CD4-positive, CD25-positive, alpha-beta regulatory T cell (primary cell): ENCODE measurements at places on chromosomes 13 and 19. TPM values are rescaled to one million over a fixed set of nuclear protein-coding genes. Genes with fewer than 3 reads are reported as not detected.

HCN2 gene
- total RNA-seq, result 1.2 TPM

- H3K4me3 ChIP-seq, result no peak overlapping the region
- no peak for DNase-seq
- H3K27ac ChIP-seq, result no peak overlapping the region
- H3K36me3 ChIP-seq, result peaks cover 11% of the 10 kb centered on the region
- no peaks in the 10 kb centered on the region for H3K27me3 ChIP-seq
These were observed 9.7 kb downstream of the BCKDHA start for GRCh38 chr19:41407271-41407670.

TSHZ3 gene
- total RNA-seq, result 2.5 TPM

GRCh38 chr13:98111168-98112098, 31.5 kb upstream of the FARP1 start:
- no peak overlapping the region for H3K27ac ChIP-seq
- no peaks in the 10 kb centered on the region for H3K27me3 ChIP-seq
- no peaks in the 10 kb centered on the region for H3K36me3 ChIP-seq
- DNase-seq, result no peak
- H3K4me1 ChIP-seq, result no peaks in the 10 kb centered on the region

DNA sequence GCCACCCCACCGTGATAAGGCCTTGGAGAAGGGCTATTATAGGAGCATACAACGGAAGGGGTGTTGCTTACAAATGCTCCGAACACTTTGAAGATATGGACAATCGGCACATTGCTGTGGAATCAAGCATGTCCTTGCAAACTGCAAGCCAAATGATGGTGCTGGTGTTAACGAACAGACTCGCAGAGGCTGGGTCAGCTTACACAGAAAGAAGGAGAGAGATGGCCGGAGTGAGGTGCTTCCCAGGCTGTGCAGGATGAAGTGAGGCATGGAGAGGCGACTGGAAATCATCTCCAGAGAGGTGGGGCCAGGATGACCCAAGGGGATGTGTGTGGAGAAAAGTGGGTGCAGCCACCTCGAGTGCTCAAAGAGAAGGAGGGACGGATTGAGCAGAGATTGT, 42.2 kb downstream of the HSPH1 start:
- H3K4me1 ChIP-seq, result no peaks in the 10 kb centered on the region
- H3K36me3 ChIP-seq, result no peaks in the 10 kb centered on the region
- peaks cover 13% of the 10 kb centered on the region for H3K27me3 ChIP-seq
- no peak overlapping the region for H3K4me3 ChIP-seq
- no peak overlapping the region for H3K27ac ChIP-seq

SIGLEC8 gene
- not detected for total RNA-seq

F7 gene
- not detected for total RNA-seq

DNA sequence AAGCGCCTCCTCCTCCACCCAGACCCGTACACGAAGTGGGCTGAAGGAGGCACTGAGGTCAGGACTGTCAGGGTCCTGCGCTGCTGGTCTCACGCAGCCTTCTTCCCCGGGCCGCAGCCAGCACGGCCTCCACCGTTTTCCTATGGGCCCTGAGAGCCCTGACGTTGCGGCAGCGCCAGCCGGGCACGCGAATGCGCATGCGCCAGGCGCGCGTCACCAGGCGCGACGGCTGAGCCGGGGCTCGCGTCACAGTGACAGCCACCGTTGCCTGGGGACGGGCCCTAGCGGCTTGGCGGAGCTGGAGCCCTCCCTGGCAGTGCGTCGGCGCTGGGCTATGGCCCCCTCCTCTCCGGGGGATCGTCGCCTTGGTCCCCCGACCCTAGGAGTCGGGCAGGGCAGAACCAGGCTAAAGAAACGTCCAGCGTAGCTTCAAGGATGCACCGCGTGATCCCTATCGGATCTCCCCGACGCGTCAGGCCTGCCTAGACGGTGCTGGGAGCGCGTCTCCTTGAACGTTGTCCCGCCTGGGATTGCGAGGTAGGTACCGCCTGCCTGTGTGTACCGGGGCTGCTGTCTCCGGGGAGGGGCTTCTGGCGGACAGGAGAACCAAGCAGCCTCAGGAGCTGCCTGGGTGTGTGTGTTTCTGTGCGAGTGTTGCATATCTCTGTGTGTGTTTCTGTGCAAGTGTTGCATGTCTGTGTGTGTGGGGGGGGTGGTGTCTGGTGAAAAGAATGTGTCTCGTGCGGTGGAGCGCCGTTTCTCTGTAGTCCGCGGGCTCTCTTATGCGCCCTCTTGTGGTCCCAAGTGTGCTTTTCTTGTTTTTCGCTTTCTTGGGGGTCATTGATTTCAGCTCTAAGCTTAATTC, 43.2 kb downstream of the ZNF571 start:
- H3K4me3 ChIP-seq, result peak overlapping the region; percentile 59
- H3K4me1 ChIP-seq, result no peaks in the 10 kb centered on the region
- no peaks in the 10 kb centered on the region for H3K27me3 ChIP-seq
- H3K36me3 ChIP-seq, result no peaks in the 10 kb centered on the region
- peak; percentile 15 for DNase-seq

DNA sequence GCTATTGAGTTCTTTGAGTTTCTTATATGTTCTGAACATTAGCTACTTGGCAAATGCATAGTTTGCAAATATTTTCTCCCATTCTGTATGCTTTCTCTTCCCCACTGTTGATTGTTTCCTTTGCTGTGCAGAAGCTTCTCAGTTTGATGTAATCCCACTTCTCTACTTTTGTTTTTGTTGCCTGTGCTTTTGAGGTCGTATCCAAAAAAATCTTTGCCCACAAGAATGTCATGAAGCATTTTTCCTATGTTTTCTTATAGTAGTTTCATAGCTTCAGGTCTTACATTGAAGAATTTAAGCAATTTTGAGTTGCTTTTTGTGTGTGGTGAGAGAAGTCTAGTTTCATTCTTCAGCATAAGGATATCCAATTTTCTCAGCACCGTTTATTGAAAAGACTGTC, 536.7 kb upstream of the ARGLU1 start:
- no peak overlapping the region for H3K27ac ChIP-seq
- no peaks in the 10 kb centered on the region for H3K27me3 ChIP-seq
- no peaks in the 10 kb centered on the region for H3K4me1 ChIP-seq
- H3K4me3 ChIP-seq, result no peak overlapping the region
- DNase-seq, result no peak

GRCh38 chr13:23460309-23460708, 26.8 kb upstream of the SACS start:
- H3K27ac ChIP-seq, result no peak overlapping the region
- no peaks in the 10 kb centered on the region for H3K4me1 ChIP-seq

DNA sequence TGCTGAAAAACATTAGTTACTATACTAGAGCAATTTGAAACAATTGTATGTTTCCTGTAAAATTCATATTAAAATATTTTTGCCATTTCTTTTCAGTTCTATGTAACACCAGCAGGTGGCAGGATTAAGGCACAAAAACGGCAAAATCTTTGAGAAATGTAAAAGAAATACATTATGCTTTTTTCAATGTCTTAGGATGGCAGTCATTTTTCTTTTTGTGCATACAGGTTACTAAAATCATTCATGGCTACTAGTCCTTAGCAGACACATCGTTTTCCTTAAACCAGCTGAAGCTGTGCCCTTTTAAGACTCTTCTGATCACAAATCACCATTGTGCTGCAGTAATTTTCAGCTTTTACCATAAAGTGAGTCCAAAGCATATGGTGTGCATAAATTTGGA, 800.7 kb upstream of the SLITRK5 start:
- H3K27ac ChIP-seq, result no peak overlapping the region
- DNase-seq, result no peak
- H3K27me3 ChIP-seq, result no peaks in the 10 kb centered on the region
- no peaks in the 10 kb centered on the region for H3K36me3 ChIP-seq

DNA sequence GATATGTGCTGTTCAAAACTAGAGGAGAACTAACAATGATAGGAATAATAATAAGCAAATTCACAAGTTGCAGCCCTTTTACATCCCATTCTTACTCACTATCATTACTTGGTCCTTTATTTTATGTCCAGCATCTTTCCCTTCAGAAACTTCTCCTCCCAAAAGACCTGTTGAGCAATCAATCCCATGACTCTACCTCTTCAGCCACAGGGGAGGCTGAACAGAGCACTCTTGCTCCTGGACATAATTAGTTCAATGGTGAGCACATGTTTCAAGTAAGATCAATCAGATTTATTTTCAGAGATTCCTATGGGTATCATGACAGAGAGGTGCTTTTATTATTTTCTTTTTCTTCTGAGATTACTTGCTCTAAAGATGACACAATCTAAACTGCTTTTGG, 260.0 kb downstream of the COG6 start:
- no peak overlapping the region for H3K4me3 ChIP-seq
- H3K27me3 ChIP-seq, result no peaks in the 10 kb centered on the region
- no peaks in the 10 kb centered on the region for H3K36me3 ChIP-seq
- H3K27ac ChIP-seq, result no peak overlapping the region

DNA sequence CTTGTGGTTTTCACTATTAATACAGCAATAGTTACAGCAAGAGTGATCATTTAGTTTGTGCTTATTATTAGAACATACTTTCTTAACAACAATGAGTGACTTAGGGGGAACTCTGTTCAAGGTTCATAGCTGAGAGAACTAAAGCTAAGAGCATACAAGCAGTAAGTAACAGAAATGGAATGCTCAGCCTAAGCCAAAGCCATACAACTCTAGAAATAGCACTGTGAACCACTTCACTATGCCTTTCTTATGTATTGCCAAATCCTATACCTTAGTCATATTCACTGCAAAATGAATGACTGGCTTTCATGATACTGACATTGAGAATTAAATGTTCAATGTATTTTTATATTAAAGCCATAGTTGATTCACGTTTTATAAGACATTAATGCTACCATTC, 599.7 kb upstream of the SLITRK1 start:
- H3K36me3 ChIP-seq, result no peaks in the 10 kb centered on the region
- H3K27me3 ChIP-seq, result no peaks in the 10 kb centered on the region
- H3K4me3 ChIP-seq, result no peak overlapping the region
- H3K27ac ChIP-seq, result no peak overlapping the region

PTGIR gene
- 8.6 TPM for total RNA-seq

GRCh38 chr19:40831502-40832430, 18.5 kb downstream of the CYP2A6 start:
- H3K27ac ChIP-seq, result no peak overlapping the region
- H3K4me1 ChIP-seq, result no peaks in the 10 kb centered on the region
- H3K36me3 ChIP-seq, result peaks cover under 1% of the 10 kb centered on the region
- no peak for DNase-seq

DNA sequence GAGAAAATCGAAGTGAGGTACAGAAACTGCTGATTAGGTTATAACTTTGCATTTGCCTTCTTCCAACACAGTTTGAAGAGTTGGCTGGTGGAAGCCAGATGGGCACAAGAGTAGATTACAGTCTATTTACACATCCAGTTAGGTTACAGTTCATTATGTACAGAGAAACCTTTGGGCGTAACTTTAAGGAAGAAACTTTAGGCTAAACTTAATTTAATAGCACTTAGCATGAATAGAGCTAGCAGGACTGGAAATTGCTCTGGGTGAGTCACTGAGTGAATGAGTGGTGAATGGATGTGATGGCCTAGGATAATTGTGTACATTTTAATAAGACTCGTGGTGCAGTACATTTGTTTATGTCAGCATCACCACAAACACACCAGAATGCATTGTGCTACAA, 62.9 kb upstream of the KLHL1 start:
- no peaks in the 10 kb centered on the region for H3K27me3 ChIP-seq
- H3K4me3 ChIP-seq, result no peak overlapping the region
- no peaks in the 10 kb centered on the region for H3K4me1 ChIP-seq
- H3K36me3 ChIP-seq, result no peaks in the 10 kb centered on the region
- H3K27ac ChIP-seq, result no peak overlapping the region

DNA sequence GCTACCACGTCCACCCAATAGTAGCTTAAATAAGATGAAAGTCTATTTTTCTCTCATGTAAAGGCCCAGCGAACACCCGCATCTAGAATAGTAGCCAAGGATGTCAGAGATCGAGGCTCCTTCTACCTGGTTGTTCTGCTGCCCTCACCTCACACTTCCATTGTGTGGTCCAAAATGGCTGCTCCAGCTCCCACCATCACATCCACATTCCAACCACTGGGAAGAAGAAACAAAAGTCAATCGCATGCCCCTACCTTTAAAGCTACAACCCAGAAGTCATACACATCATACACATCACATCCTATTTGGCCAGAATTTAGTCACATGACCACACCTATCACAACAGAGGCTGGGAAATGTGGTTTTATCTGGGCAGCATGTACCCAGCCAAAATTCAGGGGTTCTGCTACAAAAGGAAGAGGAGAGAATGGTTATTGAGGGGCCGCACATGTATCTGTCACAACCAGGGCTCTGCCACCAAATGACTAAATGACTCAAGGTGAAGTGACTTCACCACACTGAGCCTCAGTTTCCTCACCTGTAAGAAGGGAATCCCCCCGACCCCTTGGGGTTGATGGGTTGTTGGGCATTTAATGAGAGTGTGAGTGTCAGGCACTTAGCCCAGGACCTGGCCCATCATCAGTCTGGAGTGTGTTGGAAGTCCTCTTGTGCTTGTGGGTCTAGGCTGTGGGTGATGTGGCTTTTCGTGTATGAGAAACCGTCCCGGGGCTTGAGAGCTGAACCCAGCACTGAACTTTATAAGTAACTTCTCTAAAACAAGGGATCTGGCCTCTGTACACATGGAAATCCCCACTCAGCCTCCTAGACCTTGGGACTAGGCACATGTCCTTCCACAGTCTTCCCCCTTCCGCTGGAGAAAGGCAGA, 10.2 kb upstream of the CBLC start:
- H3K27me3 ChIP-seq, result no peaks in the 10 kb centered on the region
- no peak overlapping the region for H3K27ac ChIP-seq
- H3K36me3 ChIP-seq, result no peaks in the 10 kb centered on the region
- no peak overlapping the region for H3K4me3 ChIP-seq
- peaks cover 16% of the 10 kb centered on the region for H3K4me1 ChIP-seq
